Naive B cell (primary cell): ENCODE measurements at places on chromosomes 6 and 20.

- DNase-seq = peak; percentile 33
These were observed 18.1 kb downstream of the RBM38 start for GRCh38 chr20:57409316-57409671.

DNA sequence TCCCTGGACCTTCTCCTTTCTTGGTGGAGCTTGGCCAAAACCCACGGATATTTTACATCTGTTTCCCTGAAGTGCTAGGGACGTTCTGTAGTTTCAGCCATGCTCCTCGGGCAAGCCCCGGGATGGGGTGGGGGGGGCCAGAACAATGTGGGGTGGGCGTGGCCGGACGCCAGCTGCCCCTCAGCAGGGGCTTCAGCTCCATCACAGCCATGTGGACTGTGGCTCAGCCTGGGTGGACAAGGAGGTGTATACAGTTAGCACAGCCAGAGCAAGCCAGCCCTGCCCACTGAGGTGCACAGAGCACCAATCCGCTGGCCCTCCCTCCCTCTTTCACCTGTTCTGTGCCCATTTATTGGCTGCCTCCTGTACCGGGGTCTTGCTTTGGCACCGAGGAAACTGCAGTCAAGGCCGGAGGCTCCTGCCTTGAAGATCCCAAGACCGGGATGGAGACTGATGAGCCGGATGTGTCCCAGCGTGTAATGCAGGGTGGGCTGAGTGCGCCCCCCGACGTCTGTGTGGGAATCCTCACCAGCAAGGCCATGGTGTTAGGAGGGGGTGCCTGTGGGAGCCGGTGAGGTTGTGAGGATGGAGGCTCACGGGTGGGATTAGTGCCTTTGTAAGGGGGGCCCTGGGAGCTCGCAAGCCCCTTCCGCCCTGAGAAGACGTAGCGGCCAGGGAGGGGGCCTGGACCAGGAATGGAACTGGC lies 28.0 kb downstream of the FRMD1 start:
- no peak for DNase-seq

- no peak for DNase-seq
These were observed 203.2 kb upstream of the MAP3K7 start for GRCh38 chr6:90790058-90790457.

GRCh38 chr6:62357835-62358234 lies 71.8 kb upstream of the KHDRBS2 start:
- DNase-seq = no peak

DNA sequence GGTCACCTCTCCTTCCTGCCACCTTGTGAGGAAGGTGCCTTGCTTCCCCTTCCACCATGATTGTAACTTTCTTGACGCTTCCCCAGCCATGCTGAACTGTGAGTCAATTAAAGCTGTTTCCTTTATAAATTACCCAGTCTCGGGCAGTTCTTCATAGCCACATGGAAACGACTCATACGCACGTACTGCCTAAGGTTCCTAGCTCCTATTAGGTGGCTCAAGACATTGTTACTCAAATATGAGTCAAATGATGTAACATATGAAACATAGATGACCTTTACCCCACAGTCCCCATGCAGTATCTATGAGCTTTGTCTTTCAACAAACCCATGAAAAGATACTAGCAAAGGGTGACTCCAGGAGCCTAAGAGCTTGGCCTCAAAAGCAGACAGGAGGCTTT lies 98.3 kb downstream of the SIM1 start:
- DNase-seq = no peak

GRCh38 chr6:170222498-170223471 lies 68.1 kb downstream of the DLL1 start:
- no peak for DNase-seq

DNA sequence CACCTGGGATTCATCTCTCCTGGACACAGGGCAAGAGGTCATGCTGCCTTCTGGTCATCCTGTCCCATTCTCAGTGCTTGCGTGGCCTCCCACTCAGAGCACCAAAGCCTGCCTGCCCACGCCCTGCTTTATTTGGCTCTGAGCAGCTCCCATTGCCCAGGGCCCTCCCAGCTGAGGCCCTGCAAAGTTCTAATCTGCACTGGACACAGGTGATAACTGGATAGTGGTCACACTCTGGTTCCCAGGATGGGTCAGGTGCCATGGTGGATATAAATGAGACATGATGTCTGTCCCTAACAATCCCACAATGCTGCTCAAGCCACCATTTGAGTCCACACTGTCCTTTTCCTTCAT lies 39.5 kb downstream of the CPXM1 start:
- DNase-seq = no peak

- no peak for DNase-seq
These were observed 93.7 kb downstream of the MTHFD1L start for GRCh38 chr6:150959166-150959565.

GRCh38 chr20:14566505-14566904 lies 229.1 kb upstream of the FLRT3 start:
- no peak for DNase-seq

- no peak for DNase-seq
These were observed 42.6 kb upstream of the HDGFL1 start for GRCh38 chr6:22526736-22527135.

- no peak for DNase-seq
These were observed 3.0 kb upstream of the DDX43 start for GRCh38 chr6:73391675-73392074.

DNA sequence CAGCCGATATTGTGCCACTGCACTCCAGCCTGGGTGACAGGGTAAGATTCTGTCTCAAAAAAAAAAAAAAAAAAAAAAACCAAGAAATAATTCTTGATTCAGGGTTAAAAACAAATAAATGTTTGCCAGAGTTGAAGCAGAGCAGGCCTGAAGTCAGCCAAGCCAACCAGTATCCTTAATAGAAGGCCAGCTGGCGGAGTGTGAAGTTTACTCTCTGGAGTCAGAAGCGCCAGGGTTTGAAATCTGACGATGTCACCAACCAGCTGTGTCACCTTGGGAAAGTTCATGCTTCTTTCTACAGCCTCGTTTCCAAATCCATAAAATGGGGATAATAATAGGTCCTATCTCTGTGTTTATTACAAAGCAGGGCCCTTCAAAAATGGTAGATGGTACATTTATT lies 73.0 kb upstream of the ENPP5 start:
- no peak for DNase-seq

DNA sequence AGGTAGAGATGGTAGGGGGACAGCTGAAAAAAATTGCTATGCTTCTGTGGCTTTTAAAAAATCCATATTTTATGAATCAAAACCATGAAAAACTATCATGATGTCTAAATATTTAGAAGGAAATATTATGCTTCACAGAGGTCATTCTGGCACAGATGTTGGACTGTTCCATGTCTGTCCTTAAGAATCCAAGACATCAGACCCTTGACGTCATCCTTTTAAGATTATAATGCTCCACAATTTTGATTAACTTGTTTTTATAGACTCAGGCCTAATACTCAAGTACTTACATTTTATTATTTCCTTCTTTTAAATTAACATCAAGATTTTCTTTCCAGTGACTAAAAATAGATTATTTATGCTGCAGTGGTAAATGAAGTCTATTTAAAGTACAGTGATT lies 29.7 kb downstream of the FILIP1 start:
- no peak for DNase-seq
